Adipocyte (in vitro differentiated cells): ENCODE measurements at places on chromosomes 5 and 9.

DNA sequence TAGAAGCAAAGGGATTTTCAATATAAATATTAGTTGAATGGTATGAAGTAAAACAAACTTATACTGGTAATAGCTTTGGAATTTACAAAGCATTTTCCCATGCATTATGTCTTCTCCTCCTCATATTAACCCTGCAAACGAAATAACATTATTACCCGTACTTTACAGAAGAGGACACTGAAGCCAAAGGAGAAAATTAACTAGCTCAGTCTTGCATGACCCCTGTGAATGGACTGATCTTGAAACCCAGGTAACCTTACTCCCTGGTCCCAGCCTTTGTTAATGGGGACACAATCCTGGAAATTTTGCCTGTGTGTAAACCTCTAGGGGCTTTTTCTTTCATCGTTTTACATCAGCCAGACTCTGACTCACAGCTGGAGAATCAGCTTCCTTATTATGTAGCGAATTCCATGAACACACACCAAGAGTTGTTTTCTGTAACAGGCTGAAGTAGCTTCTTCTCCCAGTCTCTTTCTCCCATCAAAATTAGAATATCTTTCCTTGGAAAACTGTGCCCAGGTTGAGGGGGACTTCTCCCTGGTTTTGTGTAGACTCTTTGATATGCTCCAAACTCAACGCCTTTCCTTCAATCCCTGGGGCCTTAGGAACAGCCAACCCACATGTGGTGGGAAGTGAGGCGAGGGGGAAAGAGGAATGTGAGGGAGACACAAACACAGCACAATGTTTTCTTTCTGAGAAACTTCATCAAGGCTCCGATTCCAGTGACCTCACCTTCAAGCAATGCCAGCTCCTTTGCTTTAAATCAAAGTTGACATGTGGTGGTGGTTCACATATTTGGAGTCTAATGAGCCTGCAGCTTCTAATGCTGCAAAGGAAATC lies 480.9 kb upstream of the PAPPA start:
- peak; percentile 96 for DNase-seq

- DNase-seq, result no peak
These were observed 237.0 kb downstream of the SYK start for GRCh38 chr9:91038483-91039124.

GRCh38 chr9:92196909-92197308 lies 81.7 kb upstream of the SPTLC1 start:
- DNase-seq, result peak; percentile 8

GRCh38 chr5:138082033-138082432 lies 1.8 kb upstream of the WNT8A start:
- DNase-seq, result no peak

- DNase-seq, result no peak
These were observed 198.0 kb downstream of the BNC2 start for GRCh38 chr9:16672501-16672900.

DNA sequence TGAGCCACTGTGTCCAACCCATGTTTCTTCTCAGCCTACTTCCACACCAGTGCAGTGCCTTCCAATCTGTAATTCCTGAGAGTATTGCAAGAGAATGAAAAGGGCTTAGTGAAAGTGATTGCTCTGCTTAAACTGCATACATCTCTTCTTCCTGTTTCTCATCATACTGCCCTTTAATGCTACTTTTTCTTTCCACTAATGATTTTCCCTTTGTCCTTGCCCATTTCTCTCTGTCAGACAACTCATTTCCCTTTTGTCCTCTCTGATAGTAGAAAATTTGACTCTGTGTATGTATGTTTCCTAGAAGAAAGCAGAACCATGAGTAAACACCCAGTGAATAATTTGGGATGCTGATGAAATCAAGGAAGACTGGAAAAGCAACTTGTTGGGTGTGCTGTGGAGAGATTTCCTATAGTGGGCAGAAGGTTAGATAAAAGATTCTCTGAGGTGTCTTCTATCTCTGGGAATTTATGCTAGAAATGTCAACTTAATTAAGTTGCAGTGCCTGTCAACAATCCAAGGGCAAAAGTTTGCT lies 102.2 kb upstream of the CHD1 start:
- no peak for DNase-seq

DNA sequence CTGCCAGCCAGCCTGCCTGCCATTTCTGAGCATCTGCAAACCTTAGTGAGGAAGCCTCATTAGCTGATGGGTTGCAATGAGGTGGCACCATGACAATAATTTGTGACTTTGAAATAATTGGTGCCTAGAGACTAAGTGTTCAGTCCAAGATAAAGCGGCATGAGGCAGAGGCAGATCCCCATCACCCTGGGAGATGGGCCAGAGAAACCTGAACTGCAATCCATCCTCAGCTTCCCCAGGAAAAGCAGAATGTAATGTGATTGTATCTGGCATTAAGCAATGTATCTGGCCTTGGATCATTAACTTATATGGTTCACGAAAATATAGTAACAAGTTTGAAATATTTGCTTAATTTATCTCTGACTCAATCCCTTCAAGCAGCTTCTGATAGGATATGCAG lies 101.0 kb downstream of the SPOCK1 start:
- DNase-seq, result no peak

DNA sequence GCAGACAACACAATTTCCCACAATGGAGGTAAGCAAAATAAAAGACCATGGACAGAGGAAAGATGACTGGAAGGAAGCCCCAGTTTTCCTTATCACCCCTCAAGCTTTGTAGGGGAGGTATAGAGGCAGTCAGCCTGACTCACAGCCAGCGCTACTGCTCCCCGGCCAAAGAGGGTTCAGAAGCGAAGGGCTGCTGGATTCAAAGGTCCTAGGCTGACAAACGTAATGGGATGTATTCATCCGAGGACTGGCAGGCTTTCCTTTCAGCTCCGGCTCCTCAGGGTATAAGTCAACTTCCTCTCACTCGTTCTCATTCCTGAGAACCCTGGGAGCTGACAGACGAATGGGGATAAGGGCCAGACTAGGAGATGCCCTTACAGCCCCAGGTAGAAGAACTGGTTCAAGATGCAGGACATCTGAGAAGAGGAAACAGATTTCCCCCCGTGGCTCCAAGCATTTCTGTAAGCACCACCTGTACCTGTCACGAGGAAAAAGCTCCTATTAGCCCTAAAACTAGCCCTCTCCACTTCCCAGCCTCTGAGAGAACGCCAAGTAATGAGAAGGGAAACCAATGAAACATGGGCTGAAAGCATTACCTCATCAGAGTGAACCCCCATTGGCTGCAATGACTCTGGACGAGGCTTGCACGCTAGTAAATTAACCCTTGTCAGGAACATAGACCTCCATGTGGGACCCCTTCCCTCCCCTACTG lies 22.1 kb upstream of the FAM13B start:
- no peak for DNase-seq

DNA sequence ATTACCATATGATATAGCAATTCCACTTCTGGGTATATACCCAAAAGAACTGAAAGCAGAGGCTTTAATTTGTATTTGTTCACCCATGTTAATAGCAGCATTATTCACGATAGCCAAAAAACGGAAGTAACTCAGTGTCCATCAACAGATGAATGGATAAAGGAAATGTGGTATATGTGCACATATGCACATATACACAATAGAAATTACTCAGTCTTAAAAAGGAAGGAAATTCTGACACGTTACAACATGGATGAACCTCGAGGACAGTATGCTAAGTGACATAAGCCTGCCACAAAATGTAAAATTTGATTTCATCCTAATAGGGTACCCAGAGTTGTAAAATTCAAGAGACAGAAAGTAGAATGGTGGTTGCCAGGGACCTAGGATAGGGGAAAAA lies 54.9 kb downstream of the NUP155 start:
- DNase-seq, result no peak

DNA sequence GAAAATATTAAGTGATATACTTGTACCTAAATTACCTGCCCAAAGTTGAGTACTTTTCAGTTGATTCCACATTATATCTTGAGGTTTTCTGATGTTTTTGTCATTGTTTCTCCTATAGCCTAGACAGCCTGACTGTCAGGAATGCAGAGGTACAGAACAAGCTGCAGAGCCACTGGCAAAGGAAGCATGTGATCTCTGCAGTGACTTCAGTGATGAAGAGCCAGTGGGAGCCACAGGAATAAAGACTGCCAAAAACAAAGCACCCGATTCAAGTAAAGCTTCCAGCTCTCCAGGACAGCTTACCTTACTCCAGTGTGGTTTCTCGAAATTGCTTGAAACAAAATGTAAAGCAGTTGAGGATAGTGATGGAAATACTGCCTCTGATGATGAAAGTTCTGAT lies 96.3 kb downstream of the ERCC6L2 start:
- no peak for DNase-seq

DNA sequence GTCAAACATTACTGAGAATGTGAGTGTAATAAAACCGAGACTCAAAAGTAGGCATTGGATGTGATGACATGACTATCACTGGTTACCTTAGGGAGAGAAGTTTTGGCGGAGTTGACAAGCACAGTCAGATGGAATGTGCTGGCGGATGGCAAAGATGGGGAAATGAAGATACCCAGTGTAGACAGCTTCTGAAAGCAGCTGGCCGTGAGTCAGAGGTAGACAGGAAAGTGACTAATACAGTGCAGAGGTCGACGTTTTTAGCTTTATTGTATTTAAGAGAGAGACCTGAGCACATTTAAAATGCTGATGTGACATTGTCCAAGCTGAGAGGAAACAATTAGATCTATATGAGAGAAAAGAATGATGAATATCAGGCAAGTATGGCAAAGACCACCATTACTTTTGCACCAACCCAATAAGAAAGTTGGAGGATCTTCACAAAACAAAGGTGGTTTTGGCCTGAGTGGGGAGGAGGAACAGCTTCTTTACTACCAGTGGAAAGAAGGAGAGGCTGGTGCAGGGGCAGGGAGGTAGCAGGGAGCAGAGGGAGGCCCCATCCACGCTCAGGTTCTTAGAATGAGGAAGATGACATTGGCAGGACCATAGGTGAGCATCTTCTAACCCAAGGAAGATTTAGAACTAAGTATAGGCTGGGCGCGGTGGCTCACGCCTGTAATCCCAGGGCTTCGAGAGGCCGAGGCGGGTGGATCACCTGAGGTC lies 36.7 kb upstream of the KCNIP1 start:
- DNase-seq, result peak; percentile 29

DNA sequence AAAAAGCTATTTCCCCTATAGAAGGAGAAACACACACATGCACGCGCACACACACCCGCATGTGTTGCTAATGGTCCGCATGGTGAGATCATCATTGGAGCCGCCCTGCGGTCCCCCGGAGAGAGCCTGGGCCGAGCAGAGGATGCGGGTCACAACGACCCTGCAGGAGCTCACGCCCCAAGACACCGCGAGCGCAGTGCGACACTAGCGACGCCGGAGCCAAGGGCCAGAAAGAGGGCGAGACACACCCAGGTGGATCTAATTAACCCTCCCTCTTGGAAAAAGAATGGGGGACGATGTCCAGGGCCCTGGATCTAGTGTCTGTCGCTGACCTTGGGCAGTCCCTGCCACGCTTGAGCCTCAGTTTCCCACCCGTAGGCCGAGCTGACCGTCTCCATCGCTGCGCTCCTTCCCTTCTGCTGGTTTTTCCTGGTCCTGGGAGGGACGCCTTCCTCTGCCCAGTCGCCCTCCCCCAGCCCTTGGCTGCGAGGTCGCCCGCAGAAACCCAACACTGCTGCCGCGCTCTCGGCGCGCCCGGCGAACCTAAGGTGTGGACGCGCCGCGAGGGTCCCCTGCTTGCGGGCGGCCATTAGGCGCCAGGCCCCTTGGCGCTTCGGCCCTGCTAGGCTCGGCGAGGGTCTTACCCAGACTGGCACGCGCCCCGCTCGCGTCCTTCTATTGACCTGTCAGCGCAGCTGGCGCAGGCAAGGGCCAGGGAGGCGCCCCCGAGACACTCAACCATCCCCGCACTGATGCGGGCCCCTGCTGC lies 47.5 kb upstream of the RNF20 start:
- peak; percentile 67 for DNase-seq

GRCh38 chr5:103569313-103570060 lies 6.9 kb upstream of the NUDT12 start:
- peak; percentile 10 for DNase-seq

DNA sequence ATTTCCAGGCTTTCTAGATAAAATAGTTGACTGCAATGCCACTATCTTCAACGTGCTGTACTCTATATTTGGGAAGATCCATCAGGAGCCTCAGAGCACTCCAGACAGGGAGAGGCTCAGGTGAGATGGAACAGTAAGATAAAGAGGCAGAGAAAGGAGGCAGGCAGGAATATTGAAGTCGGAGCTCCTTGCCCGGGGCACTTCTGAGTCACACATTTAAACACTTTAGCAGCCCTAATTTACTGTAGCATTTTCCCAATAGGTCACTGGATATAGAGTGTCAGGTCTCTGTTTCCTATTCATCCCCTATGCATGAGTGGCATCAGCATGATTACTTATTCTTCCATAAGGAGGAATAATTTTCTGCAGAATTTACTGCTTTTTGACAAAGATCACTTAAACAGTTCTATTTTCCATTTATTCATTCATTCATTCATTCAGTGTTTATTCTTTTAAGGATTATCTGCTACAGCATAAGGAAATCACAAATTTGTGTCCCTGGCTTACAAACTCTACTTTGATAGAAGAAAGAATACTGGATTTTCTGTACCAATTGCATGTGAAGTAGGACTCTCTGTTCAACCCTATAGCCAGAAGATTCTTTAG lies 170.7 kb downstream of the MAPKAP1 start:
- DNase-seq, result peak; percentile 60

- DNase-seq, result no peak
These were observed 1883.7 kb upstream of the C9orf72 start for GRCh38 chr9:29456940-29457339.

DNA sequence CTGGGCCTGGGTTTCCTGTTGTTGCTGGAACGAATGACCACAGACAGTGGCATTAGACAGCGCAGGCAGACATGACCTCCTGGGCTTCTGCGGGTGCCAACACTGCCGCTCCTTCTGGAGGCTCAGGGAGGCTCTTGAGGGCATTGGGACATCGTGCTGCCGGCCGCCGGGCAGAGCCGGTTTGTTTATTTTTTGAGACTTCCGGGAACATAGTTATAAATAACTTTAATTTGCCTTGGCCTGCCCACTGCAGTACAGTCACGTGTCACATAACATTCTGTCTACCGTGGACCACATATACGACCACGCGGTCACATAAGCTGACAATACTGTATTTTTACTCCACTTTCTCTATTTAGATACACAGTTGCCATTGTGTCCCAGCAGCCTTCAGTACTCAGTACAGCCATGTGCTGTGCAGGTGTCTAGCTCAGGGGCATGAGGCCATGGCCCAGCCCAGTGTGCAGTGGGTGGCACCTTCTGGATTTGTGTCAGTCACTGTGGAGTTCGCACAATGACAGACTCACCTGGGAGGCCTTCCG lies 8.2 kb upstream of the TOR4A start:
- peak; percentile 35 for DNase-seq
